Fibroblast of skin of right biceps (primary cell): ENCODE measurements at places on chromosomes 1 and 21.

DNA sequence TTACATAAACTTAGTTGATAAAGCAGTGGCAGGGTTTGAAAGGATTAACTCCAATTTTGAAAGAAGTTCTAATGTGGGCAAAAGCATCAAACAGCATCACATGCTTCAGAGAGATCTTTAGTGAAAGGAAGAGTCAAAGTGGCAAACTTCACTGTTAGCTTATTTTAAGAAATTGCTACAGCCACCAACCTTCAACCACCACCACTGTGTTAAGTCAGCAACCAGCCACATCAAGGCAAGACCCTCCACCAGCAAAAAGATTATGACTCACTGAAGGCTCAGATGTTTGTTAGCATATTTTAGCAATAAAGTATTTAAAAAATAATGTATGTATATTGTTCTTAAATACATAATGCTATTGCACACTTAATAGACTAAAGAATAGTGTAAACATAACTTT is 21.3 kb upstream of the MAGI3 start:
- no peak for DNase-seq

- DNase-seq: no peak
Measured at GRCh38 chr1:222749927-222750326, 12.9 kb downstream of the FAM177B start.

GRCh38 chr1:156886583-156887281 is 6.8 kb upstream of the PEAR1 start:
- no peak for DNase-seq

DNA sequence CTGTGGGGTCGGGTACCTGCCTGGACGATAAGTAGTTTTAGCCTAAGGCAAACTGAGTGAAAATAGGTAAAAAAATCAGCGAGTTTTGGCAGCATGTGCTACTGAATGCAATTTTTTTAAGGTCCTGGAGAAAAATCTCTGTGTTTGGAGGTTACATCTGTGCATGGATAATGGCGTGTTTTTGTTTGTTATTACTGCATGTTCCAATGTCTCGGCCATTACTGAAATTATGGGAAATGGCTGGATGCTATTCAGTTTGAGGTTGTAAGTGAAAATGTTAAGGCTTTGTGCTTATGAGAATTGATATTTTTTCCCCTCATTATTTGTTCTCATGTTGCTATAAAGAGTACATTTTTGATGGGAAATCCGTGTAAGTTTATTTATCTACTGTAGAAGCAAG is 441.7 kb downstream of the PRDM2 start:
- no peak for DNase-seq

- no peak for DNase-seq
Measured at GRCh38 chr1:66876664-66877063, 48.0 kb downstream of the DNAI4 start.

DNA sequence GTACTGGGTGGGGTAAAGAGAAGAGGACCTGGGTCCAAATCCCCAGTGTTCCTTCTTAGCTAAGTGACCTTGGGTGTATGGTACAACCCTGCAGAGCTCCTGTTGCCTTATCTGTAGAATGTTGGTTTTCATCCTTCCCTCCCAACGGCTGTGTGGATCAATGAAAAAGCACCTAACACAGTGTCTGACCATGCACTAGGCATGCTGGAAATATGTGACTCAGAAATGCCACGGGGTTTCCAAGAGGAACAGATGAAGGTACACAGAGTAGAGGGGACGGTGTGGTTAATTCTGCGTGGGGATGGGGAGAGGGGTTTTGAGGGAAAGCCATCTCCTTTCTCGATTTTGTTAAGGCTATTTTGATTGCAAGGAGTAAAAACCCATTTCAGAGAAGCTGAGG is 8.6 kb downstream of the NIPAL3 start:
- no peak for DNase-seq

DNA sequence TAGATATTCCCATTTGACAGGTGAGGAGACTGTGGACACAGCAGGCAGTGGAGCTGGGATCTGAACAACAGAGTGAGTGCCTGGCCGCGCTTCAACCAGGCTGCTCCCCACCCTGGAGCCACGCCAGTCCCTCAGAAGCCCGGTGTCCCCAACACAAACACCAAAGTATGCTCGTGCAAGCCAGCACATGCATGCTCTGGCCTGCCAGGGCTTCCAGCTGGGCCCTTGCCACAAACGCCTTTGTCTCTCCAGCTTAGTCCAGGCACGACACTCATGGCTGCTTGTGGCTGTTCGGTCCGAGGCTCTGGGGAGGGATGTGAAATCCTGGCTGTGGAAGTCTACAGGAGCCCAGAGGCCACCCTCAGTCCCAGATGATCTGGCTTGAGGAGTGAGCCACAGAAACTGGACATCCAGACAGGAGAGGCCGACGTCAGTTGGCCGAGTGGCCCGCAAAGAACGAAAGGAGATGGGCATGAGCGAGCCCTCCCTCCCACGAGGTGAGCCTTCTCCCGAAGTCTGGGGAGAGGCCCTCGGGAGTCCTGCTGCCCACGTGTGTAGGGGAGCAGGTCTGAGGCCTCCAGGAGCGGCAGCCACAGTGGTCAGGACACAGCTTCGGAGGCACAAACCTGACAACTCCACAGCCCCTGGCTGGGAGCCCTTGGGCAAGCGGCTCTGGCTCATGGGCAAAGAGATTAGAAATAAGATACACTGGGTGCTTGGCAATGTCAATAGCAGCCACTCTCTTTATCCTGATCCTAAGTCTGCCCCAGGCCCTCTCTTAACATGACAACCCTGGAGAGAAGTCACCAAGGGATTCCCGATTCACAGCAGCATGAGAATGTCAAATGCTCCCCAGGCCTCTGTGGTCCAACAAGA is 117.1 kb upstream of the IFFO2 start:
- no peak for DNase-seq
